ENCODE measurements at places on chromosomes 13 and 19.

DNA sequence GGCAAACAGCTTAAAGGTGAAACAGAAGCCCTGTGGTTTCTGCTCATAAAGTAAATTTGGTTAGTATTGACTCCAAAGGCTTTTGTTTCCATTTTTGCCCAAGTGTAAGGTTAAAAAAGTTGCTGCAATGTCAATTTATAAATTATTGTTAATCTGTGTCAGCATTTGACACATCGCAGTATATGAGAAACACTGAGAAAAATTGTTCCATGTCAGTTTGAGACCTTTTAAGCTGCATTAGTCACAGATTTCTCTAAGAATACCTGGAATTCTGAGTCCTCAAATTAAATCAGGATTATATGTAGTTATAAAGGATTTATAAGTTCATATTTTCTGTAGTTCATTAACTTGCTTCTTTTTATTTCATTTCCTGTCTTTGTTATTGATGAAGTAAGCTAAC lies 78.8 kb downstream of the FGF14 start:
- no peak for DNase-seq

GRCh38 chr13:112579310-112579843 lies 8.6 kb downstream of the TUBGCP3 start:
- DNase-seq: no peak

DNA sequence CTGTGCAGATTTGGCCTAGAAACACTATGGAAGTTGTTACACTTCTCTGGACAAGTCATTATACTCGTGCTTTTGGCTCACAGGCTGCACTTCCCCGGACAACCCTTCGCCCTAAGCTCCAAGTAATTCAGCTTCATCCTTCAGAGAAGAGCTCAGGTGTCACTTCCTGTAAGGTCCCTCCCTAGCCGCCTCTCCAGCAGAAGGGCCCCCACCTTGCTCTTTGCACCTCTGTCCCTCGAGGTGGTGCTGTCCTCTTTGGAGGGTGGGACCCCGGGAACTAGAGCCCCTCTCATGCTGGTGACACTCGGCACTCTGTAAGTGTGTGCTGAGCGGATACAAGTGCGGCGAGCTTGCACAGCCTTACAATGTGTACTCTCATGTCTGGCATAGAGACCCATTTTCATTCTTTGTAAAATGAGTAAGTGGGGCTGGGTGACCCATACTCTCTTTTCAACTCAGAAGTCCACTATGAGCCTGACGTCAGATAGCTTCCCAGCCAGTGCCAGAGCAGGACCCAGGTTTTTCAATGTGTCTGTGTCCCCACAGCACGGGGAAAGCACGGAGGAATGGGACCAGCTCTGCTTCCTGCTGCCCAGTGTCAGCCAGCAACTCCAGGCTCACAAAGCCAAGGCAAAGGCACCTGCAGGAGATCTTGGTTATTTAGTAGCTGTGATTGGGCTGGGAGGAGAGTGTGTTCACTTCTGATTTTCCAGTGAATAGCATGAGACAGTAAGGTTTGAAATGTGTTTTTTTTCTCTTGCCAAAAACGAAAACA lies 26.9 kb downstream of the CHAMP1 start:
- DNase-seq: no peak

GRCh38 chr19:6833166-6833790 lies 54.1 kb upstream of the ADGRE1 start:
- DNase-seq: no peak

- no peak for DNase-seq
Observed at GRCh38 chr13:27920677-27921420, 1.0 kb downstream of the PDX1 start.

DNA sequence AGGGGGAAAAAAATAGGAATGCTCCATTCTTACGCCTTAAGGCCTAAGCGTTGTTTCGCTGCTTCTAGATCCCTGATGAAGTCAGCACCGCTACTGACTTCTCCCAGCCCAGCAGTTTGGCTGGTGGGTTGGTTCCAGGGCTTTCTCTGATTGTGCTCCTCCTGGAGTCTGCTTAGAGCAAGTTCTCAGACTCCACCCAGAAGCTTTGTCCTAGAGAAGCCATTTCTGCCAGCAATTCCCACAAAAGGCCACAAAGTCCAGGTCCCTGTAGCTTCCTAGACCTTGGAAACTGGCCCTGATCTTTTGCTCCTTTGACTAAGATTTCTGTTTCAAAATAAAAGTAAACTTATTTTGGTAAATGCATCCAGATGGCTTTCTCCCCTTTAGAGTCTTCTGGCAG lies 65.4 kb downstream of the KCTD12 start:
- no peak for DNase-seq

GRCh38 chr13:30639671-30640070 lies 22.0 kb downstream of the USPL1 start:
- no peak for DNase-seq

DNA sequence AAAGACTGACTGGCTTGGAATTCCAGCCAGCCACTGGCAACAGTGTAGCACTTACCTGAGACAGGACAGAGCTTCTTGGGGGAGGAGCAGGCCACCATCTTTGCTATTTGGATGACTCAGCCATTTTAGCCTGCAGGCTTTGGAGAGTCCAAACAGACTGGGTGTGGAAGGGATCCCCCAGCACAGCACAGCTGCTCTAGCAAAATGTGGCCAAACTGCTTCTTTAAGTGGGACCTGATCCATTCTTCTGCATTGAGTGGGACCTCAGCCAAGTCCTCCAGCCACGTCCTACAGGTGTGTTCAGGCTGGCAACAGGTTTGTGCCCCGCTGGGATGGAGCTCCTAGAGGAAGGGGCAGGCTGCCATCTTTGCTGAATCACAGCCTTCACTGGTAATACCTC lies 80.0 kb downstream of the NDFIP2 start:
- no peak for DNase-seq

DNA sequence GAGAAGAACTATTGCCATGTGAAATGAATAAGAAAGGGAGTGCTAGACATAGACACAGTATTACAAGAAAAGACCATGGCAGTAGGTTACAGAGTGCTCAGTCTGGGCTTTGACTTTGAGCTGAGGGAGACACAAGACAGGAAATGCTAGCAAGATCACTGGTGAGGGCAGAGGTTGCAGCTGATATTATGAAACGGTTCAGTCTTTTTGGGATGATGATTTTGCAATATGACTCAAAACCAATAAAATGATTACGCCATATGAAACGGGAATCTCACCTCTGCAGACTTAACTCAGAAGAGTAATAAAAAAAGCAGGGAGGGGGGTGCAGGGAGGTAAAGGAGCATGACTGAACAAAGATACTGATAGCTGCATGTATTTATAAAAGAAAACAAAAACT lies 123.1 kb downstream of the RBM26 start:
- no peak for DNase-seq

GRCh38 chr19:49690656-49691242 lies at the start of gene CPT1C:
CPT1C (plus strand) TSS chr19:49691116; CDS start chr19:49692253, 1,137 bp downstream.
- peak; percentile 62 for DNase-seq

DNA sequence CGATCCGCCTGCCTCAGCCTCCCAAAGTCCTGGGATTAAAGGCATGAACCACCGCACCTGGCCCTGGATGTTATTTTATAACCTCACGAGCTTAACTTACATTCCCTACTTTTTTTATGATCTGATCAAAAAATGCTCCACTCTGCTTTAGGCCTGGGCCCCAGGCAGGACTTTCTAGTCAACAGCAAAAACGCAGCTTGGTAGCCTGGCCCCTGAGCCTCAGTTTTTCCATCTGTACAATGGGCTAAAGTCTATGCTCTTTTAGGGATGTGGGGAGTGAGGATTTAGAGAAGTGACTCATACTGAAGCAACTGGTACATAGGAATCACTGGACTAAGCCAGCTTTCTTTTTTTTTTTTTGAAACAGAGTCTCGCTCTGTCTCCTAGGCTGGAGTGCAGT lies 11.9 kb upstream of the PIK3R2 start:
- no peak for DNase-seq

GRCh38 chr19:50046649-50047503 lies 21.1 kb downstream of the ZNF473 start:
- no peak for DNase-seq

GRCh38 chr13:110697842-110698241 lies 8.1 kb downstream of the CARS2 start:
- DNase-seq: no peak

DNA sequence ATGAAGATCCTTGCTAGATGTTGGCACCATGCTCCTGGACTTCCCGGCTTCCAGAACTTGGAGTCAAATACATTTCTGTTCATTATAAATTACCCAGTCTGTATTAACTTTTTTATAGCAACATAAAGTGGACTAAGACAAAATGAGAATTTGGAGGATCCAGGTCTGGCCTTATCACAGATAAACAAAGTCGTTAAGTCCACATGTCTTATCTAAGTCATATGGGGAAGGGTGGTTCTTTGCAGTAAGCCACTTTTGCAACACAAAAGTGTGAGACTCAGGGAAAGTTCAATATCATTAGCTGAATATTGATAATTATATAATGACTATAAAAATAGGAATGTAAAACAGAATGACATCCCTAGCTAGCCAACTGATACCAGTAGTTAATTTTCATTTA lies 91.6 kb upstream of the SIAH3 start:
- DNase-seq: no peak

GRCh38 chr13:111038887-111039286 lies 76.2 kb upstream of the ARHGEF7 start:
- no peak for DNase-seq

DNA sequence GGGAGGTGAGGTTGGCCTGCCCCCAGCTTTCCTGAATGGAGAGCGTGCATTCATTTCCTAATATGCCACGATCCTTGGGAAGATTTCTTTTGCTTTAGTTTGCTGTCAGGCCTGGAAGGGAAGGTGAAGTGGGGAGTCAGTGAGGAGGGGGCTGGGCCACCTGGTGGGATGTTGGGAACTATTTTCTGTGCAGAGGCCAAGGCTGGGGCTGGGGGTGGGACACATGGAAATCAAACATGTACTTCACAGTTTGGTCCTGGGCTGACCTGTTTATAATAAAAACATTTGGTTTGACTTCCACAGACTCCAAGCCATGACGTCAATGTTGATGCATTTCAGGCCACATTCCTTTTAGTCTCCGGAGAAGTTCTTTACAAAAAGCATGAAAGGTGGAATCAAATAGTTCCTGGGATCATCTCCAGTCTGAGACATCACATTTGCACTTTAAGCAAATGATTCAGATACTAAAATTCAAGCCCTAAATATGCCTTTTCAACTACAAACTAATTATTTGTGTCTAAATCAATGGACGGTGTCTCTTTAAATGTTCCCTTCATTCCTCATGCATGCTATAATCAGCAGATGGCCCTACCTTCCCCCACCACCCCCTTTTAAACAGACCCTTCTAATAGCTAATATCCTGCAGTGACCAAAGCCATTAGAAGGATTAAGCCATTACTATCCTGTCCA lies 41.5 kb upstream of the MEDAG start:
- DNase-seq: no peak

- DNase-seq: no peak
Observed at GRCh38 chr19:5091684-5092480, 123.0 kb downstream of the KDM4B start.

DNA sequence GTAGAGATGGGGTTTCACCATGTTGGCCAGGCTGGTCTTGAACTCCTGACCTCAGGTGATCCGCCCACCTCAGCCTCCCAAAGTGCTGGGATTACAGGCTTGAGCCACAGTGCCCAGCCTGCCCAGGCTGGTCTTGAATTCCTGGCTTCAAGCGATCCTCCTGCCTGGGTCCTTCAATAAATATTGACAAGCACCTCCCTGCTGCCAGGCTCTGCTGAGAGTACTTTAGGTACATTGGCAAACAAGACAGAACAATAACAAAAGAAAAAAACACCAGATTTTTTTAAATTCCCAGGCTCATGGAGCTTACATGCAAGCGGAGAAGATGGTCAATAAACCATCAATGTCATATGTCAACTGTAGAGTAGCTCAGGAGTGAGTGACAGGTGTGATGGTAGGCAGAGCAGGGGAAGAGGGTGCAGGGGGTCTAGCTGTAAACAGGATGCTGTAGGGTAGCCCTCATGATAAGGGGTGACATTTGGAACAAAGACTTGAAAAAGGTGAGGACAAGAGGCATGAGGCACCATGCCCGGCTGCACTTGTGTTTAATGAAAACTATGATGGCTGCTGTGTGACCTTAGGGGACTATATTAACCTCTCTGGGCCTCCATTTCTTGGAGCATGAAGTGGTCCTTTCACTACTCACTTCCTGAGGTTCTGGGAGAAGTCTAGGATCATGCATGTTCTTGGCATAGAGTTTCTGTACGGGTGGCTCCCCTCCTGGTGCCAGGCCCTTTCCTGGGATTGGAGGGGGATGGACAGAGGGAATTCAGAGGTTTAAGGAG lies 19.6 kb downstream of the SULT2B1 start:
- no peak for DNase-seq

- no peak for DNase-seq
Observed at GRCh38 chr13:39415008-39415802, 187.8 kb downstream of the LHFPL6 start.

DNA sequence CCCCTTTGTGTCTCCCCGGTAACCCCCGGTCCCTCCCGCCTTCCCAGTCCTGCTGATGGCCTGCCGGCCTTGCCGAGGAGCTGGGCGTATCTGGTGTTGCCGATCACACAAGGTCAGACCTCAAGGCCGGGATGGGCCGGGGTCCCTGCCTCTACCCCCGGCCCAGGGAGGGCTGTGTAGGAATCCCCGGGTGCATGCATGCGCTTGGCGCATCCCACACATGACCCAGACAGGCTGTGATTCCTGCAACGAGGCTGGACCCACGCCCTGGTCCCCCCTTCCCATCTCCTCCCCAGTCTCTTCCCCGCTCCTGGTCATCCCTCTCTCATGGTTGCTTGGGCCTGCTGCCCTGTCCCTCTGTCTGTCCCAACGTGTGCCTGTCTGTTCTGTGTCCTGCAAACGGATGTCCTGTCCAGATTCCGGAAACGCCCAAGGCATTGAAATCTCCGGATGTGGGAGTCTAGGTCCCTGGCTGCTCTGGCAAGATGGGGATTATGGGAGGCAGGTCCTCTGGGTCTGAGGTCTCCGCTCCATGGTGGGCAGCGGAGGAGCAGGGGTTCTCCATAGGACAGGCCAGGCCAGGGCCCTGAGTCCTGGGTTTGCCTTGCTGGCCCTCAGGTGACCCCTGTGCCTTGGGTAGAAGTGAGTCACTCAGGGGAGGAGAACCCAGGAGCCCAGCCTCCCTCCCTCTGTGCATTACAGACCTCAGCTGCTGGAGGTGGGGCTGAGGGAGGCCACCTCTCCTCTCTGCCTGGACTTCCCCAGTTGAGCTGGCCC lies 1.6 kb downstream of the PKN1 start:
- DNase-seq: no peak

GRCh38 chr19:17021328-17021727 lies 5.3 kb downstream of the CPAMD8 start:
- DNase-seq: no peak

DNA sequence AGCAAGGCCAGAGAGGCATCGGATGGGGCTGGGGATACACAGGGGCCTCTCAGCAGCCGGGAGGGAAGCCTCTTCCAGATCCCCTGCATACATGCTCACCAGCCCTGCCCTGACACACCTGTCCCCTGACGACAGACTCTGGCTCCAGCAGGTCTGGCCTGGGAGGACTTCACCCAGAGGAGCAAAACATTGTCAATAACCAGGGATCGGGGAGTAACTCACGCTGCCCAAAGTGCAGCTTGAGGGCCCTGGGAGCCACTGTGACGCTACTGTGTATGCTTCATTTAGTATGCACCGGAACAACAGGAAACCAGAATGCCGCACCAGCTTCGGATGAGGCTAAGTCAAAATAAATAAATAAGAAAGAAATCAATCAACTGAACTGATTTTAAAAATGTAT lies 12.4 kb upstream of the CD22 start:
- DNase-seq: no peak

- no peak for DNase-seq
Observed at GRCh38 chr19:18014197-18014596, 6.2 kb downstream of the ARRDC2 start.
